ENCODE measurements at places on chromosomes 7 and 10.
A peak's percentile ranks its signal among the peaks of the same experiment; 100 is the strongest.

DNA sequence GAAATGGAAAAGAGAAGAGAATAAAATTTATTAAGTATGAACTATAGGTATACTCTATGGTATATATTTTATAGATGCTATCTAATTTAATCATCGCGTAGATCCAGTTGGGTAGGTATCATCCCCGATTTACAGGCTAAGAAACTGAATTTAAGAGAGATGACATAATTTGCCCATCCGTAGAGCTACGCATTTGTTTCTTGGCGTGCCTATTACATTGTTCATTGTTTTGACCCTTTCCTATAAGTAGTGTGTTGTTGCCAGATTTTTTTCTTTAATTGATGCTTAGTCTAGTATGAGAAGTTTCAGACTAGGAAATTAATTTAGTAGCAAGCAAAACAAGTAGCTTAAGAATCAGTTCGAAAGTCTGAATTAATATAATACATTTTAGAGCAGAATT is 205.7 kb upstream of the NPSR1 start:
- DNase-seq, result no peak

DNA sequence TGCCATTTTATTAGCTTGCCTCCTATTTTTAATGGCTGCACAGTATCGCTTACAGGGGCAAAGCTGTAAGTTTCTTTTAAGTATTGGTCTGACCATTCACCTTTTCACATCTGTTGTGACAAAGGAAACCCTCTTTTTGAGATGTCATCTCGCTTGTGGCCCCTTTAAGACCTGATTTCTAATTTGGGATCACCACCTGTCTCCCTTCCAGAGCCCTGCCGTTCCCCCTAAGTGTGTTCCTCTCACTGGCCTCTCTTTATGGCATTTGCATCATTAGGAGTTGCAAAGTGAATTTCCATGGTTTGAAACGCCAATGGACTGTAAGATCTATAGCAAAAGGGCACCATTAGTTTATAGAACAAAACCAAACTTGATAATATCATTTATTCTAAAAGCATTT is 1.4 kb downstream of the EPDR1 start:
- no peak for DNase-seq

DNA sequence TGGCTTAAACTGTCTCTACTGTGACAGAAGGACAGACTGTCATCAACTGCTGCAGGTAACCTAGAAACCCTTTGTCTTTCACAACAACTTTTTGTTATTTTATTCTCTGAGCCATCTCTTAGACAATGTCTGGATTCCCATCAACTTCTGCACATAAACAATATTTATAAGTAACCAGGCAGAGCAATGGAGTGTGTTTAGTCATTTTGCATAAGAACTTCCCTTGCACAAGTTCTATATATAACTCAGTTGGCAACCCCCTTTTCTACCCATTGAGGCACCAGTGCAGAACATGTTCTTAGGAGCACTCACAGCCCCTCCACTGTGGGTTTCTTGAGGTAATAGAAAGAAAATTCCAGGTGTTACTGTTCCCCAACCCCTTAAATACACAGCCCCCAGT is 65.0 kb upstream of the IL6 start:
- DNase-seq, result no peak

GRCh38 chr7:155640629-155641028 is 3.8 kb upstream of the RBM33 start:
- no peak for DNase-seq

- no peak for DNase-seq
Observed at GRCh38 chr10:92800134-92800733, 48.1 kb upstream of the EXOC6 start.

- no peak for DNase-seq
Observed at GRCh38 chr10:76647301-76647700, 990.3 kb downstream of the KCNMA1 start.

DNA sequence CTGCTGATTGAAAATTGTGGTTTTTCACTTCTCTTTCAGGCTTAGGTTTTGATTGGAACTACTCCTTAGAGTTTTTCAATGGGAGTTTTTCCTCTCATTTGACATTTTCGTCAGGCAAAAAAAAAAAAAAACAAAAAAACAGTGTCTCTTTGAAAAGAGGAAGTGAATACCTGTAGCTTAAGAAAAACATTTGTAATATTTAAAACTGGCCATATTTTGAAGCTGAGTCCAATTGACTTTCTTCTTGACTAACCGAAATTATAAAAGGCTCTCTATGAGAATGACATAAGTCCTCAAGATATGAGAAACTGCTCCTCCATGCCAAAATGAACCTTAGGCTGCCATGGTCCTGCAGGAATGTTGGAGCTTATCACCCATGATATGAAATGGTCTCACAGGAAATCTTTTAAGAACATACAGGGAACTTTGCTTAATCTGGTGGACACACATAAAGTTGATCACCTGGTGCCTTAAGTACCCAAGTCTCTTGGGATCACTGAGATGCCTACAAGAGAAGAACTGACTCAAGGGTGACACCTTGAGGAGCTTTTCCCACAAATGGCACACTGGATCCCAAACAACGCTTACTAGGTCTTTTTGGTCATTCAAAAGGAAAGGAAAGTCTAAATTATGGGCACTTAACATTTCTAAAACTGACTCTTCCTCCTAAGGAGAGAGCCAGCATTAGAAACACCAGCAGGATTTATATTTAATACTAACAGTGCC is 263.4 kb downstream of the CDC14C start:
- no peak for DNase-seq

- peak; percentile 33 for DNase-seq
Observed at GRCh38 chr7:19368491-19368925, 223.3 kb upstream of the FERD3L start.

DNA sequence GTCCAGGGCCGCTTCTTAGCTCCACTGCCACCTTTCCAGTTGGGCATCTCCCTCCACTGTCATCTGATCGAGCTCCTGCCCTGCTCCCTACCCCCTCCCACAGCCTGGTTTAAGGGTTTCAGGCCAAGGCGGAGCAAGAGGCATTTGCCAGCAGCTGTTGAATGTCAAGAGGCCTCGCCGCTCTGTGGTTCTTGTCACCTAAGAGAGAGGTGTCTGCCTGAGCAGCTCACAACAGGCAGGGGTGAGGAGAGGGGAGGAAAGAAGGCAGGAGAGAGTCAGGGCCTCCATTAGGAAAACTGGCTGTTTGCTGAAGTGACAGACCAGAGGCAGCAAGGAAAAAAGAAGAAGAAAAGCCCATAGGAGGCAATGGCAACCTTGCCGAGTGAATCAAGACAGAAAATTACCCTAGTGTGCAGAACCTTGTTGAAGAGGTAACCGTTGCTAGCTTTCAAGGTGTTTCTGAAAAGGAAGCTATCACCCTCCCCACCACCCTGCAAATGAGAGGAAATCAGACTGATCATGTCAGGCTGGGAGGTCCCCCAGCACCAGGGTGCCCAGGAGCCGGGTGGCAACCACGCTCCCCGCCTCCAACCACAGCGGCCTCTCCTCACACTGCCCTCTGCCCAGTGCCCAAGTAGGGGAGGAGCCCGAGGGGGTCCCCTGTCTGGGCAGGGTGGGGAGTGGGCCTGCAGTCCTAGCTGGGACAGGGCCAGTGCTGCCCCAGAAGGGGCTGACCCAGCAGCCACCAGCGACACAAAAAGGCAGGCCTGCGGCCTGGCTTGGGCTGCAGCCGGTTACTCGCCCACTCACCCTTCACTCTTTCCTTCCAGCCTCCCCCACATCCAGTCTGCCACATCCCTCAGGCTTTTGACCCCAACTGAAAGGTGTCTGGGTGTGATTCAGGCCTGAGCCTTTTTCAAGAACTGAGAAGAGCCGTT is 7.1 kb downstream of the GATA3 start:
- no peak for DNase-seq

DNA sequence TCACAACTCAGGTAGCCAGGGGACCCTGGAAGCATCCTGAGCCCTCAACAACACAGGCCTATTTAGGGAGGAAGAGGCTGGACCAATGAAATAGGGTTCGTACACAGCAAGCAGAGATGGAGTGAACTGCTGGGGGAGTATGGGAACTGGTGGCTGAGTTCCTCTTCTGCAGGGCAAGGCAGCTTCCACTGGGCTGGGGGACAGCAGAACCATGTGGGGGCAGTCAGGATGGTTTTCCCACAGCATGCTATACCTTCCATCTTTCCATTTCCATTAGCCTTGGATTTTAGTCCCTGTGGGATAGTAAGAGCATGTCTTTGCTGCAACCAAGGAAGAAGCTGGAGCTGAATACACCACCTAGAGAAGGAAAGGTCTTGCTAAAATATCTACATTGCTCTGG is 370.6 kb downstream of the CCSER2 start:
- no peak for DNase-seq

DNA sequence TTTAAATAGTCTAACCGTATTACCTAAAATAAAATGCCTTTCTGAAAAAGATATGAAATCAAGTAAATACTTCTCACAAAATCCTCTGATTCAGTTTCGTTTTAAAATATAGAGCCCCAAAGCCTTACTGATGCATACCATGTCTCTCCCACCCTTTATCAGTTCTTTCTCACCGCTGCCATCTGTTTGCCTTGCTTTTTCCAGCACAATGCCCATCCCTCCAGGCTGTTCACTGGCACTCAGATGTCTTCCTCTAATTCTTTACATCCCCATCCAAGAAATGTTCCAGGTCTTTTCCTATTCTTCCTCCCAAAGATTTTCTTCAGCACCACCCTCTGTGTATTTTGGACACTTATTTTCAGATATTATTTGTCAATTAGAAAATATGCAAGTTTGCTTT is 116.5 kb upstream of the LRRN3 start:
- DNase-seq, result no peak

- DNase-seq, result no peak
Observed at GRCh38 chr10:112880633-112881530, 69.2 kb upstream of the TCF7L2 start.

- no peak for DNase-seq
Observed at GRCh38 chr7:39413636-39414223, 152.5 kb upstream of the YAE1 start.

- no peak for DNase-seq
Observed at GRCh38 chr10:113899952-113900598, 45.6 kb downstream of the NHLRC2 start.

DNA sequence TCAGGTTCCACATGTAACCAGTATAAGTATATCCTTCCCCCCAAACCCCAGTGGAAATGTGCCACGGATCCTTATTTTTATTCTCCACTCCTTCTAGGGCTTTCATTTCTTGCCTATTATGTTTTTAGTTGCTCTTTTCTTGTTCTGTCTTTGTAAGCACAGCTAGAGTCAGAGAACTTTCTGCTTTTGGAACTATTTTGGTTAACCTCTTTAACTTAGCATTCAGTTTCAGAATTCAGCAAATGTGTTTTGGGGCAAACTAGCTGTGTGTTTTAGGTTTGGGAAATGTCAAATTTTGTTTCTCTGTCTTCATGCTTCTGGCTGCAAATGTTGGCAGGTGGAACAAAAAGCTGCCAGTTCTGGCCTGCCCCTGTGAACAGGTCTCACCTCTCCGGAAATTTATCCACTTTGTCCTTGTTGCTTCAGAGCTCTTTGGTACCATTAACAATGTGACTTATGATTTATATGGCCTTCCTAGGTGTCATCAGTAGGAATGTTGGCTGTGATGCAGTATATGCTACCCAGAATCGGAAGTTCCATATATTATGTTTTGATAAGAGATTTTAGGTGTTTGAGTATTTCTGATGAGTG is 156.1 kb downstream of the ADK start:
- DNase-seq, result no peak

GRCh38 chr7:101231644-101232043 is 6.0 kb downstream of the CLDN15 start:
- no peak for DNase-seq

DNA sequence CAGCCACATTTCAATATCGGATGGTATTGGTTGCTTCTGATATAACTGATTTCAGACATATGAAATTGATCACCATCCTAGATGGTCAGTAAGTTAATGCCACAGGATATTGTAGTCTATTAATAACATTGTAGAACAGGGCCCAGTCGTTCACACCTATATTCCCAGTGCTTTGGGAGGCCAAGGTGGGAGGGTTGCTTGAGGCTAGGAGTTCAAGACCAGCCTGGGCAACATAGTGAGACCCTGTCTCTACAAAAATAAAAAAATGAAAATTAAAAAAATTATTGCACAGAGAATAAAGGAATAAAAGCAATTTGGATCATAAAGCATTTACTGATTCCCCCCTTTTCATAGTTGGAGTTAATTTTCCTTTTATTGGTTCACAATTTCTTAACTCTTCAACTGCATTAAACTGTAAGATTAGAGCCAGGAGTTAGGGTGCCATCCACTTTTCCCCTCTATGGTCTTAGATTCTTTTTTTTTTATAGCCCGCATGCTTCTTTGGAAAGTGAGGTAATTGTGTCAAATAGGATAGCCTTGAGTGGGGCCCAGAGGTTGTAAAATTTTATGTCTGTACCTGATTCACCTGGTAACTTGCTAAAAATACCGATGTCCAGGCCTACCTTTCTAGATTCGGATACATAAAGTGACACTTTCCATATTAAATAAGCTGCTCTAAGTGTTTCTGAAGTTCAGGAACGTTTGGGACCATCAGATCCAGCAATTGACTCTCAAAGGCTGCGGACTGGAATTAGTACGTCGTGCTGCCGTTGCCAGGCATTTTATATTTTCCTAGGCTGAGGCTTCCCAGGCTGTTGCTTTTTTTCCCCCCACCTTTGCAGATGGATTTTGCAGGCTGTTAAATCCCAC is 24.7 kb downstream of the ADK start:
- DNase-seq, result no peak

- DNase-seq, result no peak
Observed at GRCh38 chr7:34222722-34223121, 317.4 kb downstream of the BMPER start.

DNA sequence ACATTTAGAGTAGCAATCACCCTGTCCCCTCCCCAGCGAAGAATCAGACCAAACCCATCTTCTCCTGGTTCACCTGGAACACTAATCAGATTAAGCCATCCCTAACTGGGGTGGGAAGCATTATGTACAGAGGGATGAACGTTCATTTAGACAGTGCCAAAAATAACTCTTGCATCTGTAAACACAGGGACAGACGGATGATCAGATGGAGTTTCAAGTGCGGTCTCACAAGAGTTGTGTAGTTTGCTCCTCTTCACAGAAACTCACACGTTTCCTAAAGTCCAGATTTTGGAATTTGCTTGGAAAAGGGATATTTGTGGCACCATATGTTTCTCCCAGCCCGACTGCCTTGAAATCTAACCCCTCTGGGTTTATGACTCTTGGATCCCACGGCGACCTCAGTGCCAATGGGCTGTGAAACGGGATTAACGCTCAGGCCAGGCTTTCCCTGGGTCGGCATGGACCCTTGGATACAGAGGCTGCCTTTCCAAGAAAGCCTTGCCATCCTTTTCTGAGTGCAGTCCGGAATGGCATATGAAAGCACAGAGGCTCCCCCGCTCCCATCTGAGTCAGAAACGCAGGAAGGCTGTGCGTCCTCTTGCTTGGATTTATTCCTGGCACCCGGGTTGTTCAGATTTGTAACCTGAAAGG is 293.2 kb upstream of the HABP2 start:
- no peak for DNase-seq

GRCh38 chr7:29858191-29858951 is 52.1 kb downstream of the WIPF3 start:
- no peak for DNase-seq

GRCh38 chr10:110006358-110007160 is 1.2 kb upstream of the ADD3 start:
- DNase-seq, result peak; percentile 76

- no peak for DNase-seq
Observed at GRCh38 chr10:133088956-133089800, 1.5 kb downstream of the ADGRA1 start.
